ENCODE measurements at places on chromosomes 7 and 10.

DNA sequence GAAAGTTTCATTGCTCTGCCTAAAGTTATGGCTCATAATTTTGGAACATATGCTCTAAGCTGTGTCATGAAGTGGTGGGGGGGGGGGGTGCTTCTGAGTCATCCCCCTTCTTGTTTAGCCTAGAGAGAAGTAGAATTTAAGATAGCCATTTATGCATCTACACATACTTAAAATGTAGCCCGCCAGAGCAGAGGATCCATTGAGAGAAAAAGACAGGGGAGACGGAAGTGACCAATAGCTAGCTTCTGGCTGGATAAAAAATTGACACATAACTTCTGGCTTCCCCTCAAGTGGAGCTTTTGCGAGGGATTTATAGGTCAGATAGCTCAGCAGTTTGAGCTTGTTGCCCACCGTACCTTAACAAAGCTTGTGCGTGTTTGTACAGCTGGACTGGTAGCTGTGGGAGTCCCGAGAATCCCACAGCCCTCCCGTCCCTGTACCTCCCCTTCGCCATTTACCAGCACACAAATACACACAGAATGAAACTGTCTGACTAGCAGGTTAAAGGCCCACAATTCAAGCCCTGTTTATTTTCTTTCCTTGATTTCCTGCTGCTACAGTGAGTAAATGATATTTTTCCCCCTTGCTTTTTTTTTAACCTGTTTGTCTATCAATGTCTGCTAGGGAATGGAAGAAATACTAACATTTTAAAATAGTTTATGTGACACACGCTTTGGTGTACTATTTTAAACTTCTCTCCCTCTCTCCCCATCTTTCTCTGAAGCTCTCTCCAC is 232.6 kb upstream of the FERD3L start:
- DNase-seq: no peak

DNA sequence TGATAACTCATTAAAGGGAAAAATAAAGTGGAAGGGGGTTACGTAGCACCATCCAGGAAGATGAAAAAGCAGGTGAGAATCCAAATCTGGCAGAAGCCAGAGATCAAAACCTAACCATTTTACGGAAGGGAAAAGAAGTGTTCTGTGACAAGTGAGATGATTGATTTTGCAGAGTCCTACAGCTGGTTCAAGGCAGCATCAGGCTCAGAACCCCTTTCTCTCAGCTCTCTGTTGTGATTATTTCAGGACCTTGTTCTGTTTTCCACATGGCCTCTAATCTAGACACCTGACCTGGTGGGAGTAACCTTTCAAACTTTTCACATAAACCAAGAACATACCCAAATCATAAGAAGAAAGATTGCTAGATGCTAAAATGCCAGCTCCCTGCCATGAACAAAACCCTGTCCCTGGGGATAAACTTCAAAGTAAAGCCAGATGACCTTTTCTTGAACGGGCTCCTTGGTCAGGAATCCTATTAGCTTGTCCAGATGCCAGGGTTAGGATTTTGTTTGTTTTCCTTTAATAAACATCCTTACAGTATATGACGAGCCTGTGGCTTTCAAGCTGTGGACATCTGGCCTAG is 5.9 kb downstream of the DUSP5 start:
- no peak for DNase-seq

GRCh38 chr10:28533186-28533564 is 257 bp downstream of the WAC start:
- no peak for DNase-seq

- no peak for DNase-seq
These were observed 226.2 kb upstream of the DGKB start for GRCh38 chr7:15128716-15129115.

GRCh38 chr10:129637846-129638245 is 170.8 kb downstream of the MGMT start:
- no peak for DNase-seq

DNA sequence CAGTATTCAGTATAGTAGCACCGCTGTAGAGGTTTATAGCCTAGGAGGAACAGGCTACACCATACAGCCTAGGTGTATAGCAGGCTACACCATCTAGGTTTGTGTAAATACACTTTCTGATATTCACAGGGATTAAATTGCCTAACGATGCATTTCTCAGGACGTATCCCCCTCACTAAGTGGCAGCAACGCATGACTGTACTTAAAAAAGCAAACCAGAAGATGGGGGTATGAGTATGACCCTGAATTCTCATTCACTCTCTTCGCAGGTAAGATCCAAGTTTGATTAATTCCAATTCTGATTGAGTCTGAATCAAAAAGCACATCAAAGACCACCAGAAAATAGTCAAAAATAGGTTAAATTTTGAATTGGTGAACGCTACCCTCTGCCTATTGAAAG is 972 bp downstream of the ORC5 start:
- DNase-seq: no peak

Data from esophagus muscularis mucosa (tissue), 4 donors.